MV-4-11 (cell line): ENCODE measurements at places on chromosomes 7 and 10.
A peak's percentile ranks its signal among the peaks of the same experiment; 100 is the strongest.

- DNase-seq, result no peak
Measured at GRCh38 chr10:50497758-50498157, 126.0 kb downstream of the SGMS1 start.

DNA sequence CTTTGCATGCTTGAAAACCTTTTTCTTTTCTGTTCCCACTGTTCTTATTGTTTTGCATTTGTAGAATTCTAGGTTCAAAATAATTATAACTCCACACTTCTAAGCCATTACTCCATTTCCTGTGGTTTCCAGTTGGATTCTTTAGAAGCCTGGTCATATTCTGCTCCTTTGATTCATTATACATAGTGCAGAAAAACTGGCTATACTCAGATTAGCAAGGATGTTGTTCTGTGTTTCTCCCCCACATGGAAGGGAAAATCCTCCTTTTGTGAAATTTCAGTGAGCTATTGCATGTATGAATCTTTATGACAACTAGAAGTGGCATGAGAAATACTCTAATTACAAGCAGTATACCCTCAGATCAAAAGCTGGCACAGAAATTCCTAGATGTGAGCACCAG lies 79.5 kb downstream of the SLC13A1 start:
- DNase-seq, result no peak

DNA sequence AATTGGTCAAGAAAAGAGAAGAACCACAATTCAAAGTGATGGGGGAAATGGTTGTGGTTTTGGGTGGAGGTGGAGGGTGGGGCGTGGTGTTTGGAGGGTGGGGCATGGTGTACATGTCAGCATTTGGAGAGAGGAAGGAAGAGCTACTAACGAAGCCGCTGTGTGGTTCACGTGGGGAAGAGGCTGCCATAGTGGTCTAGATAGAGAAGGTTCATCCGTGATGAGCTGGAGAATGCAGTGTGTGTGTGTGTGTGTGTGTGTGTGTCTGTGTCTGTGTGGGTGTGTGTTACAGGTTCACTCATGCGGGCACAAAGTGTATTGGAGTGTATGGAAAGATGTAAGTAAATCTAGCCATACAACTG lies 6.1 kb upstream of the VCL start:
- DNase-seq, result peak; percentile 88

DNA sequence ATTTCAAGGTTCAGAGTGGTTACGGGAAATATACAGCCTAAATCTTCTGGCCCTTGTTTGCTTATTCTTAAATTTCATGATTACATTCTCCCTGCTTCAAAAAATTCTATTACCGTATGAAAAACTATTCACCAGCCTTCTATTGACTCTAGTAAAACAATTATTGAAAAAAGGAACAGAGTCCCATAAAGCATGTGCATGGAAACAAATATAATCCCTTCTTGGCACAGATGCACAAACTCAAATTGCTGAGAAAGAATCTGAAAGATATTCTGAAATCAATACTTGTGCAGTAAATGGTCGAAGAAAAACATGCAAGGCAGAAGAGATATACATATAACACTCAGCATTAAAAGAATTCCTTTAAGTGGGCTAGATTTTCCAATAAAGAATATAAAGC lies 83.6 kb downstream of the LRRN3 start:
- no peak for DNase-seq

DNA sequence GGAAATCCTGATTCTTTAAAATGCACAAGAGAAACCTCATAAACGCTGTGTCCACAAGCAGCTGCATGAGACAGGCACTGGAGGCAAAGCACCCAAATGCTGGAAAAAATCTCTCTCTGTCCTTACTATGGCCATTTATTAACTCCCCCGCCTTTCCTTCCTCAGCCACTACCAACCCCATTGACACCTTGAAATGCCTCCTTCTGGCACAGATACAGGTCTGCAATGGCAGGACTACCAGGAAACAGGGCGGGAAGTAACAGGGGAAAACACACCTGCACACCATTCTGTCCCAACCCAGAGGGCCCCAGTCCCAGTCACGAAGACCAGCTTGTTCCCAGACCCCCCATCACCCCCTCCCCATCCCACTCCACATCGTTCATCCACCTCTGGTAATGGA lies 224.3 kb downstream of the PARD3 start:
- DNase-seq, result no peak

DNA sequence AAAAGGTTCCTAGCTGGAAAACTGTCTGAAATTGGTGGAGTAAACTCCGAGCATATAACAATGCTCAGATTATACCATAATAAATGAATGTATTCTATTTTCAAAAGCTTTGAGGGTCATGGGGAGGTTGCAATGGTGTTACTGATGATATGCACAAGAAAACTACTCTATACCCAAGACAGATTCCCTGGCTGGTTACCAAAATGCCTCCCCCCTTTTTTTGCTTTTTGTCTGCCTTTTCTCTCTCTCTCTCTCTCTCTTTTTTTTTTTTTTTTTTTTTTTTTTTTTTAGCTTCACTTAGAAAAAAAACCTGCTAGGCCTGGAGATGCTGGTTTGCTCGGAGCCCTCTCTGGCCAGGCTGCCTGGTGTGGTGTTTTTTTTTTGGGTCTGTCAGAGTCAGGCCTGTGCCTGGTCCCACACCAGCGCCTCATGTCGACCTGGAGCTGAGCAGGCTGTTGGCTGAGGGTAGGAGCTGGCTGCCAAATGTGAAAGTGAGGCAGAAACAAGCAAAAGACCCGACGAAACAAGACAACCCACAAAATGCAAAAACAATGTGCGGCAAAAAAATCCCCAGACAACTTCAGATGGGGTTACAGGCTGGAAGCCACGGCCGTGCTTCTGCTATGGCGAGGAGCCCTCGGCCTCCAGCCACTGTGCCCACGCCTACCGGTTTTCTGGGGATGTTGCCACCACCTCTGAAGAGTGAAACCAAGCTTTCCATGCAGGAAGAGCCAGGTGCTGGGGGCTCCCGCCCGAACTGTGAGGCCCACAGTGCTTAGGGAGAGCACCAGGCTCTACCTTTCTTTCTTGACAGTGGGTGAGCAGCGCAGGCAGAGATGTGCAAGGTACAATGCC lies 59.9 kb upstream of the EFCAB10 start:
- no peak for DNase-seq

DNA sequence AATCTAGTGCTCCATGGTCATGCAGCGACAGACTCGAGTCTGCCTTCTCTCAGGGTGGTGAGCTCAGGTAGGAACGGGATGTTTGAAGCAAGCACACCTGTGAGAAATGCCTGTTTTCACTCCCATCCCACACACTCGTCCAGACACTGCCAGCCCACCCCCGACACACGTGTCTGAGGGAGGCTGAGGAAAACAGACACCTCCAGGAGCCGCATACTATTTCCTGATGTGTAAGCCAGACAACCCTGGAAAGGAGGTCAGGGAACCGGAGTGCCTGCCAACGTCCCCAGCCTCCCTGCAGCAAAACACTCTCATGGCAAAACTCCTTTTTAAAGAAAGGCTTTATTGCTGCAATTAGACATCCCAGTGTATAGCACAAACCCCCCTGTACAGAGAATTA lies 80.2 kb downstream of the ALOX5 start:
- no peak for DNase-seq

DNA sequence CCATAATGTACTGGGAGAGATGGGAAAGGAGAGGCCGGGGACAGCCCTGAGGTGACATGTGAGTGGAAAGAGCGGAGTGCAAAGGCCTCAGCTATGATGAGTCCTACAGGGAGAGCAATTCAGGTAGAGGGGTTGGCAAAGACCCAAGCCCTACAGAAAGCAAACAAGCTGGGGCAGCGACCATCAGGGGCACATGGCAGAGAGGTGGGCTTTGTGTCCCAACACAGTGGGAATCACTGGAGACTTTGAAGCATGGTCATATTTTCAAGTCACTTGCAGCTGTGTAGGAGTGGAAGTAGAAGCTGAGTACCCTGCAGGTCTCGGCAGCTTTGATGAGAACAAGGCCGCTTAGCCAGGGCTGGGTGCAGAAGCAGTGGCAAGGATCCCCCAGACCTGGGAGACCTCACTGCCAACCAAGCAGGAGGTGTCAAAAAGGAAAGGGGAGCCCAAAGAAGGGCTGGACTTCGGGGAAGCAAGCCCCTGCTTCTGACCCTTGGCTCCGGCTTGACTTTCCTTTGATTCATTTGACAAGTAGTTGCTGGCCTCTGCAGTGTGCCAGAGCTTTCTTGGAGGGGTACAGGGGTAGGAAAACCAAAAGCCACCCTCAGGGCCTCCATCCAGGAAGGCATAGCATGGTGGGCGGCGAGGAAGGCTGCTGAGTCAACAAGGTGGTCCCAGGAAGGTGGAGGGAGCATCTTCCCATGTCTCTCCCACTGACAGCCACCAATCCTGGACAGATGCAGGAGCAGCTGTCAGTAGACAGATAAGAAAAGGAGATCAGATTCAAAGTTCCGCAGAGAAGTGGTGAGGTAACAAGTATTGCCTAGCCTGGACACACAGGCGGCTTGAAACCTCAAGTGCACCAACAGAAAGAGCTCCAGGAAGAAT lies 1.9 kb upstream of the PGAM2 start:
- DNase-seq, result no peak

DNA sequence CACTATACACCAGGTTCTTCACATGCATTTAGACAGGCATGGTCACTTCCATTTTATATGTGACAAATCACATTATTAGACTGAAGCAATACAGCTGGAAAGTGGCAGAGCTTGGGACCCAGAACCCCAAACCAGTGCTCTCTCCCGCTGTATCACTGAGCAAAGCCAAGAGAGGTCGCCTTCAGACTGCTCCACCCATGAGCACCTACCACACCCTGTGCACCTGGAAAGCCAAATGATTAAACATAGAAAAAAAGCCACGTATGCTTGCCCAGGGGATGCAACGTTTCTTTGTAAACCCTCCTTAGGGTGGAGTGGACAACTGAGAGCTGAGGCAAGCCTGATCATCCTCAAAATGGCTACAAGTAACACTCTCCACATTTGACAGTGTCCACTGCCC lies 72.5 kb downstream of the CCDC6 start:
- DNase-seq, result no peak

DNA sequence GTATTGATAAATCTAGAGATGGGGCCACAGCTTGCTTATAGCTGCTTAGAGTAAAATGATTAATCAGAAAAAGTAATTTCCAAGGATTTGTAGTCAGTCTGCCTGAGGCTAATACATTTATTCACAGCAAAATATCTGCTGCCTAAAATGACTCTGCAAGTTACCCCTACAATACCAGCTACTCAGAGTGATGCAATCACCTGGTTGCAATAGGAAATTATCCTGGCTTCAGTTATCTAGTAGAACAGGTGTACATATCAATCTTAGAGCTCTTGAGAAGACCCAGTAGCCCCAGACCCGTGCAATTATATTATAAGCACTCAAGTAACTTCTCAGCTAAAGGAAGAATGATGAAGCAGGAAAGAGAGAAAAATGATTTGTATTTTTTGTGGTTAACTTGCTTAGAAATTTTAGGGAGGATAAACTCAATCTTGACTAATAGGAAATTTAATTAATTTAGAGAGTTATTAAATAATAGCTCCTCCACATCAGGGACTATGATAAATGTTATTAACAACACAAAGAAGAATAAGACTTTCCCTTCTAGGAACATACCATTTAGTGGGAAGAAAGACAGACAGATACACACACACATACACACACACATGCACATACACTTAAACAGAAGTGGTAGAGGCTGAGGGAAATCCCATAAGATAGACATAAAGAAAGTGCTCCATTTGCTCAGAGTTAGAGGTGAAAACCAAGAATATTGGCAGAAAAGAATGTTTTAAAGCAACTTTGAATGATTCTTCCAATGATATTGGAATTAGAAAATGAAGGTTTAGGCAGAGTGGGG lies 140.4 kb upstream of the PRSS1 start:
- DNase-seq, result no peak

- no peak for DNase-seq
Measured at GRCh38 chr7:149099058-149099457, 8.5 kb upstream of the ZNF786 start.

- DNase-seq, result no peak
Measured at GRCh38 chr10:29295813-29296212, 6.9 kb downstream of the LYZL1 start.

GRCh38 chr10:47260505-47261111 lies 39.4 kb upstream of the GDF10 start:
- no peak for DNase-seq

DNA sequence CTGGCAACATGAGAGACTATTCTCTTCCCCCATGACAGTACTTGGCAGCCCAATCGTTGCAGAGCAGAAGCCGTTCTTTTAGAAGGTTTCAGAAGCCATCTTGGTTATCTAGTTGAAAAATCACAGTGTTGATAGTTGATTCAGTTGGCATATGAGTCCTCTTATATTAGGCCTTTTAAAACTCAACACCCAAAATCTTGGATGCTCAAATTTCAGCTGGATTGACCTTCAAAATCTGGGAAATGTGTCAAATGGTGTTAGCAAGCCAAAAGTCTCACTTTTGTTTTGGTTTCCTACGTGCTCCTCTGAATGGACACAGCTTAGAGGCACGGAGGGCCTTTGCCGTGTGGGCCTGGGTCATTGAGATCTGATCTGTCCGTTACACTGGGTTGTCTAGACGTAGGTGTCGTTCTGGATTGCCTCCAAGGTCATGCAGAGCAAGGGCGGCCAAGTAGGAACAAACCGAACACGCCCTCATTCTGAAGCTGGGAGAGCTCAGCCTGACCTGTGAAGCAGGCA lies 59.3 kb upstream of the BMPER start:
- no peak for DNase-seq

DNA sequence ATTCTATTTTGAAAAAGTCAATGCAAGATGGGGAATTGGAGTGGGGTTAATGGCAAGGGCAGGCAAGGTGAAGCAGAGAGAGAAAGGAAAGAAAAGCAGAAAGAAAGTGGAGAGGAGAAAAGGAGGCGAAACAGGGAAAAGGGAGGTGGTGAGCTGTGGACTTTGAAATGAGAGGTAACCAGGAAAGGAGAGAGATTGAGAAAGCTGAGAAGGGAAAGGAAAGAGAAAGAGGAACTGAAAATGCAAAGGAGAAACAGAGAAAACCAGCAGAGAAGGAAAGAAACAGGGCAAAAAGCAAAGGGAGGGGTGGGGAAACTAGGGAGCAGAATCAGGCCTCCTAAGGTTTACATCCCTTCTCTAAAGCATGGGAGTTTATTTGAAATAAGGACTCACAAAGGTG lies 72.5 kb upstream of the TPK1 start:
- peak; percentile 54 for DNase-seq

GRCh38 chr7:69561266-69561960 lies 36.9 kb upstream of the AUTS2 start:
- DNase-seq, result no peak

GRCh38 chr10:34748767-34749166 lies 66.3 kb downstream of the PARD3 start:
- DNase-seq, result no peak

GRCh38 chr10:105328503-105329133 lies 687.5 kb downstream of the SORCS3 start:
- no peak for DNase-seq
